ENCODE measurements at places on chromosomes 1 and 21.
A peak's percentile ranks its signal among the peaks of the same experiment; 100 is the strongest.

DNA sequence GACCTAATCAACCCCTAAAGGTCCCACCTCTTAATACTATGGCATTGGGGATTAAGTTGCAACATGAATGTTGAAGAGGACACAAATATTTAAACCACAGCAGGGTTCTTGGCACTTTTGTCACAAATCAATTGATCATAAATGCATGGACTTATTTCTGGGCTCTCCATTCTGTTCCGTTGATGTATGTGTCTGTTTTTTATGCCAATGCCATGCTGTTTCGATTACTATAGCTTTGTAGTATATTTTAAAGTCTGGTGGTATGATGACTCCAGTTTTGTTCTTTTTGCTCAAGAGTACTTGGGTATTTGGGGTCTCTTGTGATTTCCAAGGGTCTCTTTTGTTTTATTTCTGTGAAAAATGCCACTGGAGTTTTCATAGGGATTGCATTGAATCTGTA lies 34.7 kb upstream of the PLA2G2A start:
- no peak for DNase-seq

DNA sequence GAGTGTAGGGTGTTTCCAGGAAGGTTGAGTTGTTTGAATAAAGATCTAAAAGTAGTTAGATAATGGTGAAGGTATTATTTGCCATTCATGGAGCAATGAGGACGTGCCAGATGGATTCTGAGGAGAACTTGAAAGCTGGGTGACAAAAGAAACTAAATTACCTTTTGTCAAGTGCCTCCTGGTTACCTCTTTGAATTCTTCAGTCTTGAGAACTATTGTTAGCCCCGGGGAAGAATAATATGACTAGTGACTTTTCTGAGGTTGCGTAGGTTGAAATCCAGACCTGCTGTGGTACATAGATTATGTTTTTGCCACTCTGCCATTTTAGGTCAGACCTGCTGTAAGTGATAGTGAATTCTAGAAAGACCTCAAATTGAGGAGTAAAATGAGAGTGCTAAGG lies 11.5 kb downstream of the LAMC1 start:
- no peak for DNase-seq

- DNase-seq: no peak
Measured at GRCh38 chr1:233905416-233906051, 1.1 kb downstream of the SLC35F3 start.

DNA sequence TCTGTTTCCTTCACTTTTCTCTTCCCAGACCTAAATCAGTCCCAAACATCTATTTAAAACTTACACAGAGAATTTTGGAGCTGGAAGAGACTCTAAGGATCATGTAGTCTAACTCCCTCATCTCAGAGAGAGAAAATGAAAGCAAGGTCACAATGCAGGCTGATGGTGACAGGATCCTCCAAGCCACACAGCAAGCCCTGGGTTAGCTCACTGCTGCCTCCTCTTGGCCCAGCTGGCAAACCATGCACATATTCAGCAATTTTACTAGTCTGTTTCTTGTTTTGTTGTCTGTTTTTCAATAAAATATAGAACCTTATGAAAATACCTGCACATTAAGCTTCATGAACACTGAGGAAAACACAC lies 27.7 kb upstream of the LY9 start:
- no peak for DNase-seq

- no peak for DNase-seq
Measured at GRCh38 chr21:15301014-15301413, 236.2 kb upstream of the NRIP1 start.

- no peak for DNase-seq
Measured at GRCh38 chr1:92461364-92462097, 25.2 kb downstream of the GFI1 start.

GRCh38 chr1:148166558-148167492 lies 14.7 kb upstream of the NBPF11 start:
- DNase-seq: no peak

- DNase-seq: no peak
Measured at GRCh38 chr1:172745014-172745413, 86.1 kb downstream of the FASLG start.

GRCh38 chr1:16137890-16138467 lies 17.9 kb downstream of the EPHA2 start:
- DNase-seq: no peak

- DNase-seq: no peak
Measured at GRCh38 chr1:31981456-31981839, 32.2 kb upstream of the KHDRBS1 start.

- no peak for DNase-seq
Measured at GRCh38 chr21:44885615-44886014, 12.1 kb upstream of the PTTG1IP start.

- no peak for DNase-seq
Measured at GRCh38 chr1:178075333-178075732, 18.6 kb upstream of the RASAL2 start.

DNA sequence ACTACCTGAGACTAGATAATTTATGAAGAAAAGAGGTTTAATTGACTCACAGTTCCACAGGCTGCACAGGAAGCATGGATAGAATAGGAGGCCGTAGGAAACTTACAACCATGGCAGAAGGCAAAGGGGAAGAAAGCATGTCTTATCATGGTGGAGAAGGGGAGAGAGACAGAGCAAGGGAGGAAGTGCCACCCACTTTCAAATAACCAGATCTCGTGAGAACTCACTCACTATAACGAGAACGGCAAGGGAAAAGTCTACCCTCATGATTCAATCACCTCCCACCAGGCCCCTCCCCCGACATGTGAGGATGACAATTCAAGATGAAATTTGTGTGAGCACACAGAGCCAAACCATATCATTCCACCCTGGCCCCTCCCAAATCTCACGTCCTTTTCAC lies 4.7 kb upstream of the C21orf91 start:
- DNase-seq: no peak

DNA sequence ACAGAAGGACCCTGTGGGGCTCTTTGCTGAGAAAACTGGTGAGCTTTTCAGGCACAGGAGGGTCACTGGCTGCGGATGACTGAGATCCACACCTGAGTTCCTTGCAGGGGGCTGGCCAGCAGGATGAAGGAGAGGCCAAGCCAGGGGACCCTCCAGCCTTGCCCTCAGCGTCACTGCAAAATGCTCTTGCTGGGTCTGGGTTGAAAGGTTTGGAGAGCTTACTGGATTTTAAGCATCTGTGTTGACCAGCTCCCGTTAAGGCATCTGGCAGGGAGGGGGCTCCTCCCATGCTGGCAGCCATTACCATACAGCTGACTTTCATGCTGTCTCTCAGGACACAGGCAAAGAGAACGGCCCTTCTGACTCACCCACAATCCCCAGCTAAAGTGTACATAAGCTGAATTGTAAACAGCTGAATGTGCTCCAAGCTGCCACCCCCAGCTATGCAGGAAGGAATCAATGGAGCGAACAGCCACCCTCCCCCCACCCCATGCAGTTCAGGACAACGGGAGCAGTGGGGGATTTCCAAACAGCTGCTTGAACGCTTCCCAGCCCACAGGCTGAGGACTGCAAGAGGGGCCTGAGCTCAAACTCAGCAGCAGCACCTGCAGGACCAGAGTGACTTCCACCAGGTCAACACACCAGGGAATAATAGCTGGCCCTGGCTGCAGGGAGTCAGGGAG lies 21.3 kb upstream of the A3GALT2 start:
- peak; percentile 81 for DNase-seq

DNA sequence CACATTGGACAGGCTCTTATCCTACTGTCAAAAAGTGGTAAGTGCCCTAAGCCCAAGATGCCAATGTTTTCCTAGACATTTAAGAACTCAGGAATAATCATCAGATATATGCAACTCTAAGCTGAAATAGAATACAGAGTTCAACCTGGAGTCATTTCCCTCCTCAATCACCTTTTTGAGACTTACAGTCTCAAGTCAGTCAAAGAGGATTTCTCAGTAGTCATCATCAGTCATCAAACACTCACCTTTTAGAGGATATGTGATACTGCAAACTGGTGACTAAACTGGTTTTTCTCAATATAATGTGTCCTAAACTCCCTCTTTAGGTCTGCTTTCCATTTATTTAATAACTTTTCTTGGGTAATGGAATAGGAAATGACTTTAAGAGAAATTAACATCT lies 145.3 kb upstream of the ADAMTS5 start:
- no peak for DNase-seq

DNA sequence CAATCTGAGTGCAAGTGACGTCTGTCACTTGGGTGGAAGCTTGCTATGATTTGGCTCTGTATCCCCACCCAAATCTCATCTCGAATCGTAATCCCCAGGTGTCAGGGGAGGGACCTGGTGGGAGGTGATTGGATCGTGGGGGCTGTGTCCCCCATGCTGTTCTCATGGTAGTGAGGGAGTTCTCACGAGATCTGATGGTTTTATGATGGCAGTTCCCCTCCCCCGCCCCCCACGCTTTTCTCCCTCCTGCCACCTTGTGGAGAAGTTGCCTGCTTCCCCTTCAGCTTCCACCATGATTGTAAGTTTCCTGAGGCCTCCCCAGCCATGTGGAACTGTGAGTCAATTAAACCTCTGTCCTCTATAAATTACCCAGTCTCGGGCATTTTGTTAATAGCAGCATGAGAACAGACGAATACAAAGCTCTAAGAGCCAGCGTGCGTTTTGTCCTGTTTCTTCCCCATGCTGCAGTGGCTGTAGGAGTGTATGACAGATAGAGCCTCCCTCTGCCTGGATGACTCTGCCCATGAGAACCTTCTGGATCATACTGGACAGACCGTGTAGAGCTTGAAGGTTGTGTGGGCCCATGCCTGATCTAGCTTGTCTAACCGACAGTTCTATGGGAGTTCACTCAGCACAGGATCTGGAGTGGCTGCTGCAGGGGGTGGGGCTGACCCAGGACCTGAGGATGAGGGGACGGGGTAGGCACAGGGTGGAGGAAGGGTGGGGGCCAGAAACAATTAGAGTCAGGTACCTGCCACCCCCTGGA lies 139.7 kb upstream of the ERRFI1 start:
- no peak for DNase-seq

DNA sequence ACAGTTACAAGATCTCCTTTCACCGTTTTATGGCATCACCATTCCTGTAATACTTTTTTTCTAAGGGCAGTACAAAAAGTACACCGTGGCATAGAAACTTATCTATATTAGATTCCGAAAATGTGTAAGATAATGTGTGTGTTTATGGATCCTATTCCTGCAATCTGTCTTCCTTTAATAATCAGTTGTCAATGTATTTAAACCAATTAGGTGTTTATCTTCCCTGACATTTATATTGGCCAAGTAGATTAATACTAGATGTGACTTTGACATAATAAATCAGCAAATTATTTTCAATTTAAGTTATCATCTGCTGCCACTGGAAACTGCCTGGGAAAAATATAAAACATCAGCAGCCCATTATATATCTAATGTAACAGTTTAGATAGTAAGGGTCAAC lies 770.3 kb upstream of the ADGRL2 start:
- DNase-seq: no peak

DNA sequence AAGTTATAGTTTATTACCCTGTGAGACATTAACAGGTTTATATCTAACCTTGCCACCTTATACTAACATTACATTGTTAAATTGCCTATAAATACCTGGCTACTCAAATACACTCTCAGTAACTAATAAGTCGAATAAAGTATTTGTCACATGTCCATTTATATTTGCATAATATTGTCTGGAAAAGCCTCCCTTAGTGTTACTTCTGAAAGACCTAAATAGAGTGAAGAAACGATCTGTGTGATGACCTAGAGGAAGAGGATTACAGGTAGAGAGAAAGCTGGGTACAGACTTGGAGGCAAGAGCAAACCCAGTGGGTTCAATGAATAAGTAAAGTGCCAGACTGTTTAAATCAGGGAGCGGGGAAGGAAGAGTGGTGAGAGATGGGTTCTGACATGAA lies 2.7 kb upstream of the CACYBP start:
- no peak for DNase-seq

GRCh38 chr1:200951016-200951415 lies 56.3 kb downstream of the INAVA start:
- no peak for DNase-seq

DNA sequence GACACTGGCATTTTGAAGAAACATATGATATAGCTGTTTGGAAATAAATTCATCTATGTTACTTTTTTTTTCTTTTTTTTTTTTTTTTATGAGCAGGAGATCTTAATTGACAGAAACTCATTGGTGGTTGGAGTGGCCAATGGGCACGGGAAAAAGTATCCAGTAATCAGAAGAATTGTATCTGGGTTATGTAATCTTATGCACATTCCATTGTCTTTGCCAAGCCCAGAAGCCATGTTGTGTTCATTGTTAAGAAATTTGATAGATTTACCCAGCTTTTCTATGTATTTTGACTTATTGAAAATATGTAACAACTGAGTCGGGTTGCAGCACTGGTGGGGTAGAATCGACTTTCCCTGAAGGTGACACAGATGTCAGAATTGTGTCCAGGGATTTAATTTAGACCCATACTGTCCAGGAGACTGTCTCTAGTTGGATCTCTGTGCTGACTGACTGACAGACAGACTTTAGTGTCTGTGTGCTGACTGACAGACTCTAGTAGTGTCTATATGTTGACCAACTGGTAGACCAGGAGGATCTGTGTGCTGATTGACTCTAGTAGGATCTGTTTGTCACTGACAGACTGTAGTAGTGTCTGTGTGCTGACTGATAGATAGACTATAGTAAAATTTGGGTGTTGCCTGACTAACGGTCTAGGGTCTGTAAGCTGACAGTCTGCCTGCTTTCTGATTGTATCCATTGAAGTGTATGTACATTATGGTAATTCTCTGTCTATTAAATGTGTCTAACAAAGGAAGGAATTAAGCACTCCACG lies 12.3 kb upstream of the C4BPB start:
- DNase-seq: no peak

DNA sequence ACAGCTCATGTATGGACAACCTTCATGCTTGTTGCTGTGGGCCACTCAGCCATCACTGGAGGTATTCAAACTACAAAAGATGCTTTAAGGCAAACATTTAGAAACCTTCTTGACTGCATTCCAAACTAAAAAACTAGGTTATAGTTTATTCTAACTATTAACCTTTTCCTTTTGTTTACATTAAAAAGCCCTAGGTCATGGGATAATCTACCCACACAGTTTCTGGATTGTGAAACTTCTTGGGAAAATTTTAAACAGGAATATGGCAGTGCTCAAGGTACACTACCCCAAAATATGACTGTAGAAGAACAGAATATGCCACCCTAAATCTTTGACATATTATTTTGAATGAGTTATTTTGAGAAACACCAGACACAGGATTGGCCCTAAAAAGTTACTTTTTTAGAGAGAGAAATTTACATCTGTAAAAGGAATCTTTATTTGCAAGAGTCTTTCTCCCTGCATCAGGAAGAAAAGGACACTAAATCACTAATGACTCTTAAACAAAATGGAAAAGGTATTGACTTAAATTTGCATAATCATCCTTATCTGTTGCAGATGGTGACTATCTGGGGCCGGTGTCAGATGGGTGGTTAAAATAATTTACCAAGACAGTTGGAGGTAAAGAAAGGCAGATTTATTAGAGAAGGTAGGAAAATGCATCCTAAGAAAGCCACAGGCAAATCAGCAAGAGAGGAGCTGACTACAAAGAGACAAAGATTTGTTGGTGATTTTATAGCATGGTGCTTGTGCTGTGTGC lies 25.1 kb upstream of the NUF2 start:
- no peak for DNase-seq

DNA sequence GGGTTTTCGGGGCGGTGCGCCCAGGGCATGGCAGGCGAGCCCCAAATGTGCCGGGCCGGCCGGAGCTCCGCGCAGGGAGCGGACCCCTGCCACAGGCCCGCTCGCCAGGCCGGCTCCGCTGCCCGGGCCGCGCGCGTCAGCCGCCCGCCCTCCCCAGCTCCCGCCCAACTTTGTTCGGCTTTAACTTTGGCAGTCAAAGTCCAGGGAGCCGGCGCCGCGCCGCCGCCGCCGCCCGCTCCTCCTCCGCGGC lies 488 bp downstream of the SLC35D1 start:
- peak; percentile 88 for DNase-seq

- DNase-seq: no peak
Measured at GRCh38 chr21:43851593-43851992, 13.4 kb upstream of the AGPAT3 start.

- no peak for DNase-seq
Measured at GRCh38 chr1:28326515-28326914, 2.3 kb upstream of the MED18 start.

All from right forelimb (tissue), 1 donor.